ENCODE measurements at places on chromosomes 4 and X.
A peak's percentile ranks its signal among the peaks of the same experiment; 100 is the strongest.

GRCh38 chrX:39805022-39805421 is 292.7 kb downstream of the BCOR start:
- DNase-seq, result no peak

- no peak for DNase-seq
Observed at GRCh38 chrX:20693078-20693477, 426.4 kb upstream of the RPS6KA3 start.

- DNase-seq, result no peak
Observed at GRCh38 chrX:18961686-18962085, 22.2 kb downstream of the PHKA2 start.

GRCh38 chrX:122666601-122667000 is 517.5 kb upstream of the GRIA3 start:
- DNase-seq, result no peak

GRCh38 chr4:18934197-18934596 is 912.6 kb upstream of the LCORL start:
- DNase-seq, result no peak

DNA sequence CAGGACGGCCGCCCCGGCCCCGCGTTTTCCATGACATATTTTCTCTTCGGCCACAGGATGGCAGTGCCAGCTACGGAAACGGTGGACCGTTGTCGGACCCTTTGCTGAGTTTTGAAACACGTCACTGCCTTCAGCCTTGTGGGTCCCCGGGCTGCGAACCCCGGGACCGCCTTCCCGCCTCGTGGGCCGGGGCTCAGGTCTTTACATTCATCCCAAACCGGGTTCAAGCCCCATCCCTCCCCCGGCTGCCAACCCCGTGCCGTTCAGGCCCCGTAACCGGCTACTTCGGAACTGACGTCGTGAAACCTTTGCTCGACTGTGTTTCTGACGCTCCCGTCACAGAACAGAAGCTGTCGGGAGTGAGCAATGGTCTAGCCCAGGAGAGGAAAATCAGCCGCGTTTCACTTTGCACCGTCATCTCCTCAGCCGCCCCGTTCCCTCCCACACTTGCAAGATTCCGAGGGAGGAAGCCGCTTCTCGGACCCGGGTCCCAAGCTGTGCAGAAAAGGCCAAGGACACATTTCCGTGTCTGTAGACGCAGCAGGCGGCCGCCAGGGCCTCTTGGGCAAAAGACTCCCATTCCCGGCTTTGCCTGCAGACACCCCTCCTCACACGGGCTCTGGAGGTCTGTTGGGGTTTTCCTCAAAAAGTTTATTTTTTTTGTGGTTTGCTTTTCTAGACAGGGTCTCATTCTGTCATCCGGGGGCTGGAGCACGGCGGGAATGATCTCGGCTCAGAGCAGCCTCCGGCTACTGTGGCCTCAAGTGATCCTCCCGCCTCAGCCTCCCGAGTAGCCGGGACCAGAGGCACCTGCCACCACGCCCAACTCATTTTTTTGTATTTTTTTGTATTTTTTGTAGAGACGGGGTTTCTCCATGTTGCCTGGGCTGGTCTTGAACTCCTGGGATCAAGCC is 41.4 kb upstream of the PPP2R3B start:
- no peak for DNase-seq

DNA sequence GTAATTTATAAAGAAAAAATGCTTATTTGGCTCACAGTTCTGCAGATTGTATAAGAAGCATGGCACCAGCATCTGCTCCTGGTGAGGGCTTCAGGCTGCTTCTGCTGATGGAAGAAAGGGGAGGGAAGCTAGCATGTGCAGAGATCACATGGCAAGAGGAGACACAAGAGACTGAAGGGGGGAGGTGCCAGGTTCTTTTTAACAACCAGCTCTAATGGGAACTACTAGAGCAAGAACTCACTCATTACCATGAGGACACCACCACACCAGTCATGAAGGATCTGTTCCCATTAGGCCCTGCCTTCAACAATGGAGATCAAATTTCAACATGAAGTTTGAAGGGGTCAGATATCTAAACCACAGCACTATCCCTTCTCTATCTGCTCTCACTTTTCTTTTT is 9.4 kb upstream of the COPS4 start:
- no peak for DNase-seq

DNA sequence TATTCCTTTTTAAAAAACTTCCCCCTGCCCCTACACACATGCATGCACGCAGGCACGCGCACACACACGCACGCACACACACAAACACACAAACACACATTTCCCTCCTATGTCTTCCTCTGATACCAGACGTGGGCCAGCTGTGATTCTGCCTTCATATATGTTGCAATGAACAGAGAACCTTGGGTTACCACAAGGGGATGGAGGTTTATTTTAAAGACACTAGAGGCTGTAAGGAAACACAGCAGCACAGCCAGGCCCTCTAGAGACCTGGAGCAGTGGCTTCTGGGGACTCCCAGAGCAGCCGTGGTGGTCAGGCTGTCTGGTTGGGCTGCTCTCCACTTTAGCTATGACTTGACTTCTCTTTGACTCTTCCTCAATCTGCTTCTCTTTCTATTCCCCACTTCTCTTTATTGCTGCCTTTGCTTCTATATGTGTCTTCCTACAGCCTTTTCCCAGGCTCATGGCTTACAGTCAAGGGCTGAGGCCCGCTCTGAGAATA is 3.2 kb upstream of the TLR10 start:
- no peak for DNase-seq

GRCh38 chrX:7170898-7171297 is 22.9 kb upstream of the PUDP start:
- no peak for DNase-seq

DNA sequence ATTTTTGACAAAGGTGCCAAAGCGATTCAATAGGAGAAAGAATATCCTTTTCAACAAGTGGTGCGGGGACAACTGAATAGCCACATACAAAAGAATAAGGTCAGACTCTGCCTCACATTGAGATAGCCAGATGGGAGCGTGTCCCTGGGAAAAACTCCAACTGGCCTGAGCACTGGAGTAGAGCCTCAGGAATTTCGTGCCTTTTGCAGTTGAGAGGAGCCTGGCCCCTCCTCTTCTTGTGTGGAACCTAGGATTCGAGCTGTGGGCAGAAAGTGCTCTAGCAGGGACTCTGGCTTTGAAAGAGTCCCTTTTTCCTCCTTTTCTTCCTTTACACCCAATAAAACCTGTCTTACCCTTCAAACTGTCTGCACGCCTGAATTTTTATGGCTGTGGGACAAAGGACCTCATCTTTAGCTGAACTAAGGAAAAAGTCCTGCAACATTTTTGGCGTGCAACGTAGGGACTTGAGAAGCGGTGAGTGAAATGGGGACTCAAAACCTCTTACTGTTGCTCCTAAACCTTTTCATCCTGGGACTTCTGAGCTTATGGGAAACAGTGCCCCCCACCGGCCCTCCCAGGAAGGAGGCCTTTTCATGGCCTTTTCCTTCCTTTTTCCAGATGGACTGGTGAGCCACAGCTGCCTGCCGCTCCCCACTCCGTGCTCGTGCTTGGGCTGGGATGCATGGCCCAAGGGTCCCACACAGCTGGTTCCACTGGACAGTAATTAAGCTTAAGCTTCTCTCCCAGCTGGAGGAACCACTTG is 68.6 kb downstream of the BMP15 start:
- no peak for DNase-seq

- peak; percentile 88 for DNase-seq
Observed at GRCh38 chrX:73943693-73944562, 360.1 kb upstream of the ZCCHC13 start.

- no peak for DNase-seq
Observed at GRCh38 chr4:92234393-92235176, 69.2 kb upstream of the GRID2 start.

DNA sequence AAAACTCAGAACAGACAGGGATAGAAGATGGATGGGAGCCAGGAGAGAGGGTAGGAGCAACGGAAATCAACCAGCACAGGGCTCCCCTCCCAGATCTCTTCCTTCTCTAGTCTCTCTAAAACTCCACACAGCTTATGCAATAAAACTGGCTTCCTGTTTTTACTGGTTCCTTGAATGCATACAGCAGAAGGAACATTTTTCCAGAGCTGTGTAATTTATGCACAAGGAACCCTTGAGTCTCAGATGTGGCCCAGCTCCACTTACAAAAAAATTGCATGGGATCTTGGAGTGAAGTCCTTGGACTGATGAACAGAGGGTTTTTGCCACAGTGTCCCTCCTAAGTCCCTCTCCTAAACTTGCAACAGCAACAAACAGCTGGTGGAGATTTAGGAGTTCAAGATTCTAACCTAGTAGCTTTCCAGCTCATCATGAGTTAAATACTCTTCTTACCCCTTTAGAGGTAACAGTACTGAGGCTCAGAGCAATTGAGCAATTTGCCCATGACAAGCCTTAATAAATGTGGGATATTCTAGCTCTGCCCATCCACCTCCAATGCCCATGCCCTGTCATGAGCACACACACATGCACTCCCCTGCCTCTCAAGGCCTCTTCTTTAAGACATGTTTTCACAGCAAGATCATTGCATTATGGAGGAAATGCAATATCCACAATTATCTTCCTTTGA is 18.4 kb upstream of the CC2D2A start:
- DNase-seq, result no peak

DNA sequence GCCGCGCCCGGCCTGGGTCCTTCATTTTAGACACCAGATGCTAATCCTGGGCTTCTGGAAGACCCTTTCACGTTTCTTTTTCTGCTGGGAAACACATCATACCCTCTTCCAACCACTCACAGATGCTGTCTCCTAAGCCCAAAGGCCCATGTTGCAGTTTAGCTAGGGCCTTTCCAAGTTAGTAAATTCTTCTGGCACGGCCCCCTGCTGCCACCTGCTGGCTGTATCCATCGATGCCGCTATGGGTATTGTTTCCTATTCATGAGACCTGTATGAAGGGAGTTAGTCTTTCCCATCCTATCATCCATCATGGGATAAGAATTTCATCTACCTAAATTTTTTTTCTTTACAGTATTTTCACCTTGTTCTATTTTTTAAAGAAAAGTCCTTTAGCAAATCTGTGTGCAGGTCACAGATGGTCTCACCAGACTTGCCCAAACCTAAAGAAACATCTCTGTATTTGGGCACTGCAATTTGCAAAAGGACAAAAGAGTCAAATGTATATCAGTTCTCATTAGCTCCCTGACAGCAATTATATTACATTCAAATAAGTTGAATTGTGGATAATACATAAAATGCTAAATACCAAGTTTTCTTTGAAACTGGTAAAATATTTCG is 37.8 kb upstream of the SLC9A7 start:
- DNase-seq, result peak; percentile 79

- no peak for DNase-seq
Observed at GRCh38 chr4:73868206-73869129, 725 bp upstream of the CXCL1 start.

DNA sequence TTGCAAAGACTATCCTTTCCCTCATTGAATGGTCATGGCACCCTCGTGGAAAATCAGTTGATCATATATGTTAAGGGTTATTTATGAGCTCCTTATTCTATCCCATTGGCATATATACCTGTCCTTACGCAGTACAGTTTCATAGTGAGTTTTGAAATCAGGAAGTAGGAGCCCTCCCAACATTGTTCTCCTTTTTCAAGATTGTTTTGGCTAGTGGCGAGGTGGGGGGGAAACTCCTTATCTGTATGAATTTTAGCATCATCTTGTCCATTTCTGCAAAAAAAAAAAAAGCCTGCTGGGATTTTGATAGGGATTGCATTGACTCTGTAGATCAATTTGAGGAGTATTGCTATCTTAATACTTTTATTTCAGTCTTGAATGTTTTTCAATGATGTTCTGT is 2.5 kb upstream of the USP9X start:
- no peak for DNase-seq
